ENCODE measurements at places on chromosomes 5 and 9.
A peak's percentile ranks its signal among the peaks of the same experiment; 100 is the strongest.

DNA sequence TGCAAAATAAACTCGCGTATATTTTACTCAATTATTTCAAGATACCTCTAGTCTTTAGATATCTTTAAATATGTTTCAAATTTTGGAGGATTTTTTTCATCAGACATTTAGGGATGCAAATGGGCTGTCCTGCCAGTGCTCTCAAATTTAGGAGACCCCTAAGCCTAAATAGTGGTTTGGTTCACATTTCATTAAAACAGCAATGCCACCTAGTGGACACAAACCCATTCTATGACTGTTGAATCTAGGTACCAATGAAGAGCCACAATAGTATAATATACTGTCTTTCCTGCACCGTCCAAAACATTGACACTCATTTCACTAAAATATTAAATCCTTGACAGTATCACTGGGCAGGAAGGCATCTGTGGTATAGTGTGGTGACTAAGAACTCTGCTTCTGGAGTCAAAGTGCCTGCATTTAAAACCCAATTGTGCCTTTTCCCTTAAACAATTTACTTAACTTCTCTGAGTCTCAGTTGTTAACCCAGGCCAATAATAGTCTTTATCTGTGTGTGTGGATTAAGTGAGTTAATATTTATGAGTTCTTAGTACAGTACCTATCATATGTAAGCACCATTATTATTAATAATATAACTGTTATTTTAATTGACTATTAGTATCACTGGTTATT, 148.0 kb downstream of the RORB start:
- peak; percentile 2 for DNase-seq

- no peak for DNase-seq
These were observed 404.0 kb upstream of the FAM174A start for GRCh38 chr5:100131161-100131560.

DNA sequence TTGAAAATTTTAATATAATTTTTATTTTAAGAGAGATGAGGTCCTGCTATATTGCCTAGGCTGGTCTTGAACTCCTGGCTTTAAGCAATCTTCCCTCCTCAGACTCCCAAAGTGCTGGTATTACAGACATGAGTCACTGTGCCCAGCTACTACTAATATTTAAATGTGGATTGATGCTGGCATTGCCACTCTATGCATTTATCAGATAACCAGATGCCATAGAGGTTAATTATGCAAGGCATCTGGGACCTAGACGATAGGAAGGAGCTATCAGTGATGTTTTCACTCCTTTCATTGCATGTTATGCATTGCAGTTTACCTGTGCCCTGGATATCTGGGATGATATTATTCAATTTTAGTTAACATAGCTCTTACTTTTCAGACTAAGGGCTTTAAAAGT, 127.0 kb downstream of the RPS23 start:
- no peak for DNase-seq

DNA sequence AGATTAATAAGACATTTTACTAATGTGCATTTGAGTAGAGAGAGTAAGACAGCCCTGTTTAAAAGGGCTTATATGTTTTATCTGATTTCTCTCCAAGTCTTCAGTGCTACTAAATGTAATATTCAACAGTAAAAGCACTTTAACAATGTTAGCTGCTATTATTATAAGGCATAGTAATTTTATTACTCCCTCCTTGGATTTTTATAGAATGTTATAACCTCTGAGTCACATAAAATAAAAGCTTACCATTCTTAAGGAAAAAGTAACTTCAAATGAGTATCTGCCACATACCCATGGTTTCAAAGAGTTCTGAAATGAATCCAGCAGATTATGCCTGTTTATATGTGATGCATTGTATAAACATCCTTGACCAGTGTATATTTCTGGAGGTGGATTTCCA, 19.0 kb downstream of the SPDL1 start:
- DNase-seq, result no peak

DNA sequence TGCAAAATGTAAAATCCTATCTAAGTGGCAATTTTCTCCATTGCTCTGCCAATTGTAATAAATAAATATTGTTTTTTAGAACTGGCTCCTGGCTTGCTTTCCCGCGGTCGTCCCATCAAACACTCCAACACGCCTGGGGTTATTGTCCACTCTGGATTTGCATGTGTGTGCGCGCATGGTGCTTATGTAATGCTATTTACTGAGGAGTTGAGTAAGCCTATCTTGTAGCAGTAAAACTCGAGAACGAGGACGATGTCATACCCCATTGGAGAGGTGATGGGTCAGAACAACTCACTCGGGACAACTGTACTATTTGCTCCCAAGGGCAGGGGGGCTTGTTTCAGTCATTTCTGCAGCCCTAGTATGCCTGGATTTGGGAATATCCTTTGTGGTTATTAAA, 220.9 kb downstream of the PAX5 start:
- DNase-seq, result no peak

DNA sequence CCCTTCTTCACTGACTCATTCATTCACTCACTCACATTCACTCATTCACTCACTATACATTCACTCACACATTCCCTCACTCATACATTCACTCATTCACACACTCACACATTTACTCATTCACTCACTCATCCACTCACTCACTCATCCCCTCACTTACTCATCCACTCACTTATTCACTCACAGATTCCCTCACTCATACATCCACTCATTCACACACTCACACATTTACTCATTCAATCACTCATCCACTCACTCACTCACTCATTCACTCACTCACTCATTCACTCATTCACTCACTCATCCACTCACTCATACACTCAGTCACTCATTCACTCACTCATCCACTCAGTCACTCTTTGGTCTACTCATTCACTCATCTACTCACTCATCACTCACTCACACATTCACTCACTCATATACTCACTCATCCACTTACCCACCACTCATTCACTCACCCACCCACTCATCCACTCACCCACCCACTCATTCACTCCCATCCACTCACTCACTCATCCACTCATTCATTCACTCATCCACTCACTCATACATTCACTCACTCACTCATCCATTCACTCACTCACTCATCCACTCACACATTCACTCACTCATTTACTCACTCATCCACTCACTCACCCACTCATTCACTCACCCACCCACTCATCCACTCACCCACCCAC, 27.2 kb downstream of the WNK2 start:
- no peak for DNase-seq

DNA sequence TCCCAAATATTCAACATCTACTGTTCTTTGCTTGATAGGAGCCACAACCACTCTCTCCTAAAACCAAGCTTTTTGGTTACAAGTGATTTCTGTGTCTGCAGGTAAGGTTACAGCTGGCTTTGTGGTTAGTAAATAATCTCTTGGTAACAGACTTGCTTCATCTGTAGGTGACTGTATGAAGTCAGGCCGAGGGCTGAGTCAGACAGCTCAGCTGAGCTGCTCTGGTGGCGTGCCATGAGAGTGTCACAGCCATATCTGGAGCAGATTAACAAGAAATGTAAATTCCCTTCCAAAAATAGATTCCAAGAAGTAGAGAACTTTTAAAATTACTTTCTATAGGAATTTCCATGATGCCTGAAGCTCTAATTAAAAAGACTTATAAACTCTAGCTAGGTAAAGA, 23.7 kb upstream of the TAS2R1 start:
- DNase-seq, result no peak

GRCh38 chr5:90888511-90889324, 330.1 kb downstream of the ADGRV1 start:
- no peak for DNase-seq

DNA sequence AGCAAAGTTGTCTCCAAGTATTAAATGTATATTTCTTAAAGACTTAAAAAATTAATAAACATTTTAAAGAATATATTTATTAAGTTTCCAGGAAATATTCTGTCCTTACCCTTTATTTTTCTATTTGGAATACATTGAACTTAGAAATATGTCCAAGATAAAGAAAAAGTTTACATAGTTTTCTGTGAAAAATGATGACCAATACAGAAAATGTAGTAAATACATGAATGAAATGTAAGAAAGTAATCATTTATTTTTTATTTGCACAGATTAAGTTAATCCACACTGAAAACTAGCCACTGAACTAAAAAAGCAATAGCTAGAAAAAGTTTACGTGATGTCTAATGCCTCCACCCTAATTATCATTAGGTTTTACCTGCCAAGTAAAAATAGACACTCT, 273.2 kb downstream of the ARL15 start:
- DNase-seq, result no peak

GRCh38 chr5:99030906-99031440, 102.2 kb upstream of the CHD1 start:
- DNase-seq, result no peak

GRCh38 chr5:169036079-169036805, 264.7 kb downstream of the SLIT3 start:
- no peak for DNase-seq
